Breast epithelium (tissue), 4 donors: ENCODE measurements at places on chromosomes 16 and 17. TPM values are rescaled to one million over a fixed set of nuclear protein-coding genes. Genes with fewer than 3 reads are reported as not detected.

DNA sequence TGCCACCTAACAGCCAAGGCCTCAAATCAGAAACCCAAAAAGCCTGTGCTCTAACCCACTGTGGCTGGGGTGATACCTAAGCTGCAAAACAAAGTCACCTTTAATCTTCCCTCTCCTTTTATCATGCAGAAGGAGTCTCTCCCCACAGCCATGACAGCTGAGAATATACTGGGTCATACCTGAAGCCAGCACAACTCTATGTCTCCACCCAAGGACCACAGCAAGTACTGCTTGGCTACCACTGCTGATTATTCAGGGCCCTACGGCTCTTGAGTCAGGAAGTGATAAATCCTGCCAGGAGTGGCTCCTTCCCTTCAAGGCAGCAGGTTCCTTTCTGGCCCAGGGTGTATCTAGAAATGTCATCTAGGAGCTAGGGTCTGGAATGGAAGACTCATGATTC, 151.5 kb upstream of the TOM1L1 start:
- H3K4me3 ChIP-seq: no peak overlapping the region
- no peaks in the 10 kb centered on the region for H3K27me3 ChIP-seq
- H3K4me1 ChIP-seq: no peaks in the 10 kb centered on the region
- no peak overlapping the region for H3K27ac ChIP-seq
- no peak for DNase-seq

- H3K27me3 ChIP-seq: no peaks in the 10 kb centered on the region
- H3K36me3 ChIP-seq: no peaks in the 10 kb centered on the region
- DNase-seq: no peak
- H3K4me3 ChIP-seq: no peak overlapping the region
Observed at GRCh38 chr16:51049276-51049675, 101.8 kb downstream of the SALL1 start.

DNA sequence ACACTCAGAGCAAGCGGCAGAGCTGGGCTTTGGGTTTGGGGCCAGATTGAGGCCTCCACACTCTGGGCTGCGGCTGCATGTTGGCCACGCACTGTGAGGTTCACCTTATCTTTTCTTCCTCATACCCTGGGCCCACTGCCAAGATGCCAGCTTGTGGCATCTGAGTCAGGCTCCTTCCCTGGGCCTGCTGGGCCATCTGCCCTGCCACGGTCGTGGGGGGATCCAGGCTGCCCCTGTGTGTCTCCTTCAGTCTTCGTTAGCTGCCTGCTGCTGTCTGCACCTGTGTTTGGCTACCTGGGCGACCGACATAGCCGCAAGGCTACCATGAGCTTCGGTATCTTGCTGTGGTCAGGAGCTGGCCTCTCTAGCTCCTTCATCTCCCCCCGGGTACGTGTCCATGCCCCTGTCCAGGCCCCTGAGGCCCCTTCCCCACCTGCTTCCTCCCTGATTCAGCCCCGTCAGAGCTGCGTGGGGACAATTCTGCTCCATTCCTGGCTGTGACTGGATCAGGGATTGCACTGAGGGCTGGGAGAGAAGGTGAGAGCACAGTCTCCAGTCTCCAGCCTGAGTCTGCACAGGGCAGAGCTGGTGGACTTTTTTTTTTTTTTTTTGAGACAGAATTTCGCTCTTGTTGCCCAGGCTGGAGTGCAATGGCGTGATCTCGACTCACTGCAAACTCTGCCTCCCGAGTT, 11.2 kb downstream of the SPNS3 start:
- no peak overlapping the region for H3K27ac ChIP-seq
- no peaks in the 10 kb centered on the region for H3K4me1 ChIP-seq
- H3K36me3 ChIP-seq: no peaks in the 10 kb centered on the region
- DNase-seq: no peak

The SCN4A gene
- 1.0 TPM for total RNA-seq
